Ascending aorta (tissue), 2 donors: ENCODE measurements at places on chromosomes 2 and 18.

DNA sequence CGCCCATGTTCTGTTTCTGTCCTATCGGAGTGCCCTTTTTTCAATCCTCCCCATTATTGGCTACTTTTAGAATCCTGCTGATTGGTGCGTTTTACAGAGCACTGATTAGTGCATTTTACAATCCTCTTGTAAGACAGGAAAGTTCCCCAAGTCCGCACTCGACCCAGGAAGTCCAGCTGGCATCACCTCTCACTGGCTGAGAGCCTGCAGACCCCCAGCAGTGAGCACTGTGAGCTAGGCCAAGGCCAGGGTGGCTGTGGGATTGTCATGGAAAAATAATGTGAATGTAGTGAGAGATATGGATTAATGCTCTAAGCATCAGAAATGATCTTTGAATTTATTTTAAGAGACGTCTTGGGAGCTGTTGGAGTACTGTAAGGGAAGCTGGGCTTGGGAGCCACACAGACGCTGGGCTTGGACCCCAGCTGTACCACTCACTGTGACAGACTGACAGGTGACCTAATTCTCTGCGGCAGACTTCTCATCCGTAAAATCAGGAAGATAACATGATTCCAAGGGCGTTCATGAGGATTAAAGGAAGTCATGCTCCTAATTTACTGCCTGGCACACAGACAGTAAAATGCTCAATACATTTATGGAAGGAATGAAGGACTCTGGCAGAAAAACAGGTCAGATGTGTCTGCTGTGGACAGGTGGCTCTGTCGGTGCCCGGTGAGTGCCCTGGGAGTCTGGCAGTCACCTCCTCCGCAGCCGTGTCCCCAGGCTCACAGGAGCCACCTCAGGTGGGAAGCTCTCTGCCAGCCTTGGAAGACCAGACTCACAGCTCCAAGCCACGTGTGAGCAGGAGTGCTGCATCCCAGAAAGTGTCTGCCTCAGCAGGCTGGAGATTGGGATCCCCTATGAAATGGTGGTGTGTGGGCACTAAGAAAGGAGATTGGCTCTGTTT, 105.5 kb downstream of the FAM168B start:
- no peak for DNase-seq

GRCh38 chr2:205494537-205495235, 187.6 kb upstream of the NRP2 start:
- no peak for DNase-seq

DNA sequence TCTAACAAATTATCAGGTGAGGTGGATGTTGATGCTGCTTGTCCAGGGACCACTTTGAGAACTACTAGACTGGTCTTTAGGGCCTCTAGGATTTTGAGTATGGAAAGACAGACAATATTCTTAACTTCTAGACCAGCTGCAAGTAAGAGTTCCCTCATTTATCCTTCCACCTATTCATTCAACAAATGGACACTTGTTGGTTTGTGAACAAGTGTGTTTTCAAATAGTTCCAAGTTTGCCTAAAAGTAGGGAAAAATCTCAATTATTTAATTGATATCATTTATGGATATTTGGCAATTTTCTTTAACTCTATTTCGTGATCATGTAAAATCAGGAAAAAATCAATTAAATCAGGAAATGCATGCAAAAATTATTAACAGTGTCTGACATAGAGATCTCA, 245.4 kb downstream of the NCKAP5 start:
- no peak for DNase-seq

DNA sequence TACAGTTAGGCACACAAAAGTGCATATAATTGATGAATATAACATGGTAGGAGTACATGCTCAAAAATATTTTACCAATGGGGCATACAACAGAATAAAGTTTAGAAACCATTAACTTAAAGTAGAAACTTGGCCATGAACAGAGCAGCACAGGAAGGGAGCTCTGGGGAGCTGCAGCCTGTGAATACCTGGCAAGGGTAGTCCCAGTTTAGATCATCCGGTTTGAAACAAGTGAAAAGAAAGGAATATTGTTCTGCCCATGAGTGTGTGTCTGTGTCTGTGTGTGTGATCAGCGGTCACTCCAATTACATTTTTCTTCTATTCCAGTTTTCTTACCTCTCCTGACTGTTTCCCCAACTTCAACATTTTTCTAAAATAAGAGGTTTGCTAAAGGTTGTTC, 233.0 kb downstream of the ALK start:
- no peak for DNase-seq

DNA sequence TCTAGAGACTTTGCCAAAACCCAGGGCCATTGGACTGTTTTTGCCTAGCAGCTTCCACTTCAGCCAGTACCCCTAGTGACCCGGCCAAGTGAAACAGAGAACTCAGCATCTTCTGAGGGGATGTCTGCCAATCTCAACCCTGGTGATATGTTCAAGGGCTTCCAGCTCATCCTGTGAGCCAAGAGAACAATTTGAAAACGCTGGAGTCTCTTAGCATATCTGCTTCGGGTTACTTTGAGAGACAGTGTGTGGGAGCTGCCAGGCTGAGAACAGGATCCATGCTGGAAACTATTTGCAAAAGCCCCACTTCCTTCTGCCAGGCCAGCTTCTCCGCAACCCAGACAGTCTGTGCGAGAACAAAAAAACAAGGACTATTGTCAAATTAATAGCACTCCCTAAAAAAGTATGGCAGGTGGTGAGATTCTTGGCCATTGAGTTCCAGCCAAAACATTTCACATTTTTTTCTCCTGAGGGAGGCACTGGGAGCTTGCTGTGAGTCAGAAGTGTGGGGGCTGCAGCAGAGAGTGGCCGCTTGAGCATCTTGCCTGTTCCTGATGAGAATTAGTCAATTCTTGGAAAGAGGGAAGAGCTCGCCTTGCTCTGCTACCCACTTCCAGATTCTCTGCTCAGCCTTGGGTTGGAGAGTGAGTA, 395.6 kb upstream of the TRIB2 start:
- DNase-seq, result no peak

DNA sequence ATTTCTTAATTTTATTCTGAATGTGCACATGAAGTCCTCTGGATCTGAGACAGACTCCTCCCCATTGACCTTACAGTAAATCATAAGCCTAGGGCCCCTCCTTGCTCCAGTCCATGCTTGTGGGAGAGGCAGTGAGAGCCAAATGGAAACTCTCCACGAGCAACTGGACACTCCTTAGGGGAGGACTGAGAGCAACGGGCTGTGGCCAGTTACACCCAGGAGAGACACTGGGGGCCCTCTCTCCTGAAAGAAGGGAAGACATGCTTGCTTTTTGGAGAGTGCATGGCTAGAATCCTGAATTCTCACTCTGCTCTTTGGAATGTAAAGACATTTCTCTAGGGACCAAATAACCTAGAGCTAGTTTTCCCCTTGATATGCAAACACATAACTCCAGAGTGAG, 49.0 kb upstream of the BIN1 start:
- DNase-seq, result no peak

DNA sequence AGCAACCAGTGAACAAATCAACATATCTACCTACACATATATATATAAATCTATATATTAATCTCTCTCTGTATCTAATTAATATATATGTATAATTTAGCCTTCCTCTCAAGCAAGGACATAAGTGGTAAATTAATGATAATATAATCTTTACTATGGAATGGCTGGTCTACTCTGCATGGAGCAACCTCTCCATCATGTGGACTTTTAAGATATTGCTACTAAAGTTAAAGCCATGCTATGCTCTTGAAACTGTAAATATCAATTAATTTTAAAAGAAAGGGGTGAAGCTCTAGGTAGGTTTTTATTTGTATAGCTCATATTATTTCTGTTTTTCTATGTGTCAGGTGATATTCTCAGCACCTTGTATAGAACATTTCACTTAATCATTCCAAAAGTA, 147.0 kb downstream of the PPP1R1C start:
- no peak for DNase-seq
